ENCODE measurements at places on chromosomes 5 and 9. TPM values are rescaled to one million over a fixed set of nuclear protein-coding genes. Genes with fewer than 3 reads are reported as not detected.

The KIF12 gene
- total RNA-seq, result not detected

GRCh38 chr5:131523500-131524185 lies 111.4 kb downstream of the RAPGEF6 start:
- no peak for DNase-seq
- no peaks in the 10 kb centered on the region for H3K27me3 ChIP-seq
- H3K27ac ChIP-seq, result no peak overlapping the region
- H3K4me1 ChIP-seq, result peaks cover 33% of the 10 kb centered on the region
- H3K4me3 ChIP-seq, result no peak overlapping the region

The C9orf152 gene
- not detected for total RNA-seq

DNA sequence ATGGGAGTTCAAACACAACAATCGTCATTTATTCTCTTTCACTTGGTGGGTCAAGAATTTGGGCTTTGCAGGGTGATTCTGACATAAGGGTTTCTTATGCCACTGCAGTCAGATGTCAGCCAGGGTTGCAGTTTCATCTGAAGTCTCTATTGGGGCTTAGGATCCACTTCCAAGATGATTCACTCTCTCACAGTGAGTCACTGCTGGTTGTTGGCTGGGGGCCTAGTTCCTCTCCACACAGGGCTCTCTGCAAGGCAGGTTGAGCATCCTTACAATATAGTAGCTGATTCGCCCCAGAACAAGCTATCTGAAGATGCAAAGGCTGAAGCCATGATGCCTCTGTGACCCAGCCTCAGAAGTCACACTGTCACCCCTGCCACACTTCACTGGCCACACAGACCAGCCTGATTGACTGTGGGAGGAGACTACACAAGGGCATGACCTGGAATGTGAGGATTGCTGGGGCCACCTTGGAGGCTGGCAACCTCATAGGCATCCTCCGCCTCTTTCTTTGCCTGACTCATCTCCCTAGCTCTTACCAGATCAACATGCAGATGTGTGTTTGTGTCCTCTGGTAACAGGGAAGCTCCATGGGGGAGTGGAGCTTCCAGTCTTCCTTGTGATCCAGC lies 4.5 kb upstream of the CARD19 start:
- H3K4me1 ChIP-seq, result peaks cover 66% of the 10 kb centered on the region
- H3K27ac ChIP-seq, result peak overlapping the region; percentile 98
- H3K4me3 ChIP-seq, result no peak overlapping the region
- peak; percentile 35 for DNase-seq
- peaks cover 54% of the 10 kb centered on the region for H3K36me3 ChIP-seq

The PSAT1 gene
- total RNA-seq, result 68.6 TPM

The STK32A gene
- not detected for total RNA-seq

GRCh38 chr5:170757182-170757601 lies 26.3 kb upstream of the GABRP start:
- no peak overlapping the region for H3K4me3 ChIP-seq
- no peaks in the 10 kb centered on the region for H3K36me3 ChIP-seq
- H3K27me3 ChIP-seq, result peaks cover 3% of the 10 kb centered on the region
- H3K4me1 ChIP-seq, result no peaks in the 10 kb centered on the region
- no peak for DNase-seq

The FEM1C gene
- 13.9 TPM for total RNA-seq

The SLC6A18 gene
- total RNA-seq, result not detected

- H3K4me1 ChIP-seq, result peaks cover 30% of the 10 kb centered on the region
- H3K4me3 ChIP-seq, result no peak overlapping the region
- H3K36me3 ChIP-seq, result peaks cover 78% of the 10 kb centered on the region
Observed at GRCh38 chr9:75132244-75132643, 43.9 kb downstream of the OSTF1 start.

- no peak overlapping the region for H3K4me3 ChIP-seq
- H3K4me1 ChIP-seq, result no peaks in the 10 kb centered on the region
- H3K27me3 ChIP-seq, result no peaks in the 10 kb centered on the region
- no peak for DNase-seq
- no peak overlapping the region for H3K27ac ChIP-seq
Observed at GRCh38 chr5:42005561-42006153, 80.6 kb downstream of the FBXO4 start.

- H3K27me3 ChIP-seq, result no peaks in the 10 kb centered on the region
- DNase-seq, result peak; percentile 32
- H3K4me1 ChIP-seq, result peaks cover 46% of the 10 kb centered on the region
- H3K27ac ChIP-seq, result peak overlapping the region; percentile 97
- H3K36me3 ChIP-seq, result peaks cover 20% of the 10 kb centered on the region
Observed at GRCh38 chr5:69368458-69369339, 621 bp downstream of the AK6 start.

GRCh38 chr9:130120832-130121231 lies 51.4 kb upstream of the NCS1 start:
- DNase-seq, result no peak
- peaks cover 2% of the 10 kb centered on the region for H3K4me1 ChIP-seq
- no peak overlapping the region for H3K4me3 ChIP-seq
- no peaks in the 10 kb centered on the region for H3K27me3 ChIP-seq
- peaks cover 6% of the 10 kb centered on the region for H3K36me3 ChIP-seq

GRCh38 chr9:129026442-129027223 lies 1.5 kb downstream of the SH3GLB2 start:
- DNase-seq, result no peak
- H3K4me1 ChIP-seq, result peaks cover 44% of the 10 kb centered on the region
- peak overlapping the region; percentile 86 for H3K27ac ChIP-seq
- H3K4me3 ChIP-seq, result peak overlapping the region; percentile 85
- H3K27me3 ChIP-seq, result no peaks in the 10 kb centered on the region

DNA sequence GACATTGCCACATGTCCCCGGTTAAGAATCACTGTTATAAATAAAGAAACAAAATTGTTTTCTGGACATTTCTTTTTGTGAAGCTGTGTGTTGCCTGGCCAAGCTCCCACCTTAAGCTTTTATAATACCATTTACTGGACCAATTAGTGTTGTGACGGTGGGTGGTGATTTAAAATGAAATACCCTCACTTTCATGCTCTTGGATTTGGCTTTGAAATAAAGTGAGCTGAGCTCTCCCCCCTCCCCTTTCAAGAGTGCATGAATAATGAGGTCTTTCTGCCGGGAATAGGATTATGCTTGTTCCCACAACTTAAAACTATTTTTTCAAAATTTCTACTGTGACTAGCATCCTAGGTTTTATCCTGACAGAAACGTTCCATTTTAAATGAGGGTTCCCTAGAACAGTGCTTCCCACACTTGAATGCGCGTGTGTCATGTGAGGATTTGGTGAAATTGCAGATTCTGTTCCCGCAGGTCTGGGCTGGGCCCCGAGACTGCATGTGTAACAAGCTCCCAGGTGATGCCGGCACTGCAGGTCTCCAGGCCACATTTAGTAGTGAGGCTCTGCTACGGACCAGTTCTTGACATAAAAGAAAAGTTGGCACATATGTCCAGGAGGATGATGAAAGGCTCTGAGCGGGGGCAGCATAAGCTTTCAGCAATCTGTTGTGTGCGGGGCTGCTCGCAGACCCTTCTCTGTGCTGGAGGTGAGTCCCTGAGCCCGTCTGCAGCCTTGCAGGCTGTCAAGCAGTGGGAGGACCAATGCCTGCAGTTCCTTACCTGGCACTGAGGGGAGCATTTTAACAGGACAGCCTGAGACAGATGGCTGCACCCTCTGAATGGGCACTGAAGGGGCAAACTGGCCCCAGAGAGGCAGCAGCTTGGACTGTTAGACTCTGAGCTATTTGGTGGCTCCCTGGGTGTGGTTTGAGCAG lies 24.4 kb downstream of the IQGAP2 start:
- H3K27ac ChIP-seq, result no peak overlapping the region
- peaks cover 25% of the 10 kb centered on the region for H3K4me1 ChIP-seq
- peaks cover 22% of the 10 kb centered on the region for H3K36me3 ChIP-seq
- H3K4me3 ChIP-seq, result no peak overlapping the region
- H3K27me3 ChIP-seq, result no peaks in the 10 kb centered on the region

GRCh38 chr5:150361301-150361700 lies 3.8 kb downstream of the TCOF1 start:
- H3K4me1 ChIP-seq, result peaks cover 41% of the 10 kb centered on the region
- peaks cover 38% of the 10 kb centered on the region for H3K36me3 ChIP-seq
- DNase-seq, result no peak
- H3K27me3 ChIP-seq, result no peaks in the 10 kb centered on the region
- H3K27ac ChIP-seq, result no peak overlapping the region
- no peak overlapping the region for H3K4me3 ChIP-seq

DNA sequence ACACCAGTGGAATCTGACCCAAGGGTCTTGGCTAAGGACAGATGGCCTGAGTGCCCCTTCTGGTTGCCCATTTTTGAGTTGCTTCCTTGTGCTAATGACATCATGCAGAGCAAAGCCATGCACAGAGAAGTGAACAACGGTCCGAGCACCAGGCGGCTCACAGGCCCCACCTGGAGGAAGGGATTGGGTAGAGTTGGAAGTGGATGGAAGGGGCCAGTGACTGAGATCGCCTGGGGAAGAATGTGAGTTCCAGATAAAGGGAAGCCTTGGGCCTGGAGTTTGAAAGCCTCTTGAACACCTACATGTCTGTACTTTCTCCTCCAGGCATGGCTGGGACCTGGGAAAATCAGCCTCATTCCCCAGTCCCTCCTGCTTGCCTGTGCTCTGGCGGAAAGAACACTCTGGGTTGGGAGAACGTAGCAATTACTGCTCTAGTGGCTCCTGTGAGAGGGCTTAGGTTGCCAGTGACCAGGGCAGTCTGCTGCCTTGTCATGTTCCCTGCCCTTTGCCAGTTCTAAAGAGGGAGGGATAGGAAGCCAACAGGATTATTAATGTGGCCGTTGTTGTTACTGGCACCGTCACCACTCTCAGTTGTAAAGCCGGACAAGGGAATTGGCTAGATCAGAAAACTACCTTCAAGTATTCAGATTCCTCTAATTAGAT lies 62.5 kb upstream of the PTPN3 start:
- DNase-seq, result no peak
- H3K36me3 ChIP-seq, result no peaks in the 10 kb centered on the region
- H3K27ac ChIP-seq, result no peak overlapping the region
- H3K27me3 ChIP-seq, result peaks cover 12% of the 10 kb centered on the region

DNA sequence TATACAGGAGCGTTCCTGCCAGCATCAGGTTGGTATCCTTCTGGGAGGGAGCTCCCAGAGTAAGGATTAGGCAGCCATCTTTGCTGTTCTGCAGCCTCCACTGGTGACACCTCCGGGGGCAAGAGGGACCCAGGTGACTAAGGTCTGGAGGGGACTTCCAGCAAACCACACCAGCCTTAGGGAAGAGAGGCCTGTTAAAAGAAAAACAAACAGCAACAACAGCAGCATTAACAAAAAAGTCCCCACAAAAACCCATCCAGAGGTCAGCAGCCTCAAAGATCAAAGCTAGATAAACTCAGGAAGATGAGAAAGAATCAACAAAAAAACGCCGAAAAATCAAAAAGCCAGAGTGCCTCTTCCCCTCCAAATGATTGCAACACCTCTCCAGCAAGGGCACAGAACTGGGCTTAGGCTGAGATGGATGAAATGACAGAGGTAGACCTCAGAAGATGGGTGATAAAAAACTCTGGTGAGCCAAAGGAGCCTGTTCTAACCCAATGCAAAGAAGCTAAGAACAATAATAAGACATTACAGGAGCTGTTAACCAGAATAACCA lies 388.2 kb downstream of the SPATA31D1 start:
- H3K4me1 ChIP-seq, result no peaks in the 10 kb centered on the region
- no peaks in the 10 kb centered on the region for H3K27me3 ChIP-seq
- DNase-seq, result no peak
- H3K36me3 ChIP-seq, result no peaks in the 10 kb centered on the region

The NRG2 gene
- not detected for total RNA-seq

The PTGDS gene
- total RNA-seq, result 22.1 TPM

The IL31RA gene
- not detected for total RNA-seq

- no peaks in the 10 kb centered on the region for H3K4me1 ChIP-seq
- H3K36me3 ChIP-seq, result no peaks in the 10 kb centered on the region
- H3K27ac ChIP-seq, result no peak overlapping the region
- no peaks in the 10 kb centered on the region for H3K27me3 ChIP-seq
Observed at GRCh38 chr5:8316608-8317280, 447.8 kb downstream of the MTRR start.

DNA sequence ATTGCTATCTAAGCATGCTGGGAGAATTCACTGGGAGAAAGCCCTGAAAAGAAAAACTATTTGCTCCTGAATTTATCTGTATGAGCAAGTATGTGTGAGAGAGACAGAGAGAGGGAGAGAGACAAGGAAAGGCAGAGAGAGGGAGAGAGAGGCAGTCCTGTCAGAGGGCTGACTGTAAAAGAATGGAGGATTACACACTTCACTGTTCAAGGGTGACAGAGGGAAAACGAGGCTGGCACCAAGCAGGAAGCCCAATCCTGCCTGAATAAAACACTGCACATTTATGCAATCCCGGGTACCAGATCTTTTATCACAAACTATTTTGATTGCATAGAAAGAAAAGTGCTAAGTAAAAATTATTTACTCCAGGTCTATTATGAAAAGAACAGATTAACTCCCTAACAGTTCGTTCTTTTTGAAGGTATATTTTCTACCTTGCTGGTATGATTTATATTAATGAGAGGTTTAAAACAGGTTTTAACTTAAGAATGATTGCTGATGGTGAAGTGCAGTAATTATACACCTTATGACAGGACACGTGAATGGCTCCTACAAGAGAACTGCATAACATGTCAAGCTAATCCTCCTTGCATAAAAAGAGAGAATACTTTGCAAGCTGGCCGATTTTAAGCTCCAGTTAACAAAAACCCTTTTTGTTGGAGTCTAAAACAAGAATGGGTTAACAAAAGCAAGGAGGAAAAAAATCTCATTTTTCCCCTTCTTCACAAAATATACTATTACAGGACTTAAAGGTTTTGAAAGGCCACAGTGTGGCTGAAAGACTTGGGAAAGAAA lies 82.5 kb downstream of the NFIB start:
- no peaks in the 10 kb centered on the region for H3K4me1 ChIP-seq
- H3K36me3 ChIP-seq, result no peaks in the 10 kb centered on the region
- H3K27me3 ChIP-seq, result no peaks in the 10 kb centered on the region
- H3K4me3 ChIP-seq, result no peak overlapping the region

GRCh38 chr5:164672205-164672604 lies 1166.8 kb downstream of the MAT2B start:
- no peak for DNase-seq
- H3K36me3 ChIP-seq, result no peaks in the 10 kb centered on the region
- no peak overlapping the region for H3K4me3 ChIP-seq
- H3K27ac ChIP-seq, result no peak overlapping the region
- H3K4me1 ChIP-seq, result no peaks in the 10 kb centered on the region
- H3K27me3 ChIP-seq, result no peaks in the 10 kb centered on the region

The PLPP7 gene
- total RNA-seq, result not detected

The BNC2 gene
- not detected for total RNA-seq

The EDIL3 gene
- not detected for total RNA-seq

Data from activated CD4-positive, alpha-beta T cell treated with anti-CD3 and anti-CD28 coated beads, Interleukin-2, amount 10 ng/mL, durations not matched to agents 7 days and 5 days (primary cell).